Effector memory CD4-positive, alpha-beta T cell (primary cell): ENCODE measurements at places on chromosomes 5 and 9.

GRCh38 chr9:136588663-136589464, 43.0 kb upstream of the NOTCH1 start:
- no peak for DNase-seq

- no peak for DNase-seq
Measured at GRCh38 chr9:20754556-20754955, 70.5 kb downstream of the FOCAD start.

- DNase-seq = no peak
Measured at GRCh38 chr9:125476645-125477044, 215.0 kb downstream of the GAPVD1 start.

GRCh38 chr5:140176031-140176387, 1.0 kb downstream of the CYSTM1 start:
- DNase-seq = no peak

GRCh38 chr5:106401561-106401960, 1269.2 kb downstream of the EFNA5 start:
- no peak for DNase-seq

GRCh38 chr9:98037357-98037756, 19.2 kb upstream of the NANS start:
- DNase-seq = no peak

GRCh38 chr9:89850631-89851325, 246.0 kb downstream of the GADD45G start:
- no peak for DNase-seq

DNA sequence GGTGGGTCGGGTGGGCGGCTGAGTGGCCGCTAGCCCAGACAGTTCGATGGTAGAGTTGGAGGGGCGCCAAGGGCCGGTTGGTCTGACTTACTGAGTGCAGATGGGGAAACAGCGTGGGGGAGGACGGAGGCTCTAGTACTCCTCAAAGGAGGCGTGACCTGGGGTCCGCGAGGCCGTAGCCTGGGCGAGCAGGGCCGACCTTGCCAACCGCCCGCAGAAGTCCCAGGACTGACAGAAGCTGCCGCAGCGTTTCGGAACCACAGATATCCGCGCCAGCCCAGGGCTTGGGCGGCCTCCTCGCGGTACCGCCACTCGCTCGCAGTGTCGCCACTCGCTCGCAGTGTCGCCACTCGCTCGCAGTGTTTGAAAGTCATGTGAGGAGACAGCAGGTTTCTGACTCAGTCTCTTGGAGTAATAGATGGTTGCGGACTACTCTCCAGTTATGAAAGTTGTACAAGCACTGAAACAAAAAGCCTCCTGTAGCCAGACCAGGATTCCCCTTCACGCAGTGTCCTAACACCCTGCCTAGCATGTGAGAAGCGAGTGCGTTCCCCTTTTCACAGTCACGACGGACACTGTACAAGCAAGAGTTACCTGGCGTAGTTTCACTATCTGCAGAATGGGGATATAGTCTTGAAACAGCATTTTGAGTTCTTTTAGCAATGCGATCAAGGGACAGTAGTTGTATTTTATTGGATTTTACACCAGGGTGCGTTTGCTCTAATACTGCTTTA, 674 bp downstream of the TMEM38B start:
- DNase-seq = peak; percentile 23

DNA sequence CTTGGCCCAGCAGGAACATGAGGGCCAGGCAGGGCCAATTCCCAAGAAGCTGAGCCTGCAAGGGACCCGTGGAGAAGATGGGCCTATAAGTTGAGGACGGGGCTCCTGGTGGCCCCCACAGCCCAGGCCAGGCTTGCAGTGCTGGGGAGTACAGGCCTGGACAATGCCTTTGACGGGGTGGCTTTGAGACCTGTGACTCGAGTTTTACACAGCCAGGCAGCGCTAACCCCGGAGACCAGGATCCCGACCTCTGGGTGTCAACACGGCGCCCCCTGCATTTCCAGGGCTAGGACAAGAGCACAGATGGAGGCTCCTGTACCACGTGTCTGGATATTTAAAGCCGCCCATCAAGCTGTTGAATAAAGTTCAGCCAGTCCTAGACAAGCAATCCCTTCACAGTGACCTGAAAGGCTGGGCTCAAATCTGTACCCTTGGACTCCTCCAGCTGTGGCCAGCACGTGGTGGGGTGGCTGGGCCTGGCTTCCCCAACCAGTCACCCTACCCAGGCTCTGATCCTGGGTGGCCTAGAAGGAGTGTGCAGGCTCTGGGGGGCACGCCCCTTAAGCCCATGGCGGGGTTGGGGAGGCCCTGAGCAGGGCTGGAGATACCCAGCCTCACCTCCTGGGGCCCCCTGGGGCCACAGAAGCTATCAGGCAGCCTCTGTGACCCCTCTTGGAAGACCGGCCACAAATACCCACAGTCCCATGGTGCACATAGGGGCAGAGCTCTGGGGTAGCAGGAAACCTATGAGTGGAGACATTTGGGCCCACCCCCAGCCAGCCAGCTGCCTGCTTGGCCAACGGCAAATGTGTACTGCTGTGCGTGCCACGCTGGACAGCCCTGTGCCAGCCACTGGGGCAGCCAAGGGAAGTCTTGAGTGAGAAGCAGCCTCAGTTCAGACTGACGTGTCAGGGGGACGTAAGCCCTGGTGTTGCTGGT, 88.7 kb downstream of the NTNG2 start:
- no peak for DNase-seq

DNA sequence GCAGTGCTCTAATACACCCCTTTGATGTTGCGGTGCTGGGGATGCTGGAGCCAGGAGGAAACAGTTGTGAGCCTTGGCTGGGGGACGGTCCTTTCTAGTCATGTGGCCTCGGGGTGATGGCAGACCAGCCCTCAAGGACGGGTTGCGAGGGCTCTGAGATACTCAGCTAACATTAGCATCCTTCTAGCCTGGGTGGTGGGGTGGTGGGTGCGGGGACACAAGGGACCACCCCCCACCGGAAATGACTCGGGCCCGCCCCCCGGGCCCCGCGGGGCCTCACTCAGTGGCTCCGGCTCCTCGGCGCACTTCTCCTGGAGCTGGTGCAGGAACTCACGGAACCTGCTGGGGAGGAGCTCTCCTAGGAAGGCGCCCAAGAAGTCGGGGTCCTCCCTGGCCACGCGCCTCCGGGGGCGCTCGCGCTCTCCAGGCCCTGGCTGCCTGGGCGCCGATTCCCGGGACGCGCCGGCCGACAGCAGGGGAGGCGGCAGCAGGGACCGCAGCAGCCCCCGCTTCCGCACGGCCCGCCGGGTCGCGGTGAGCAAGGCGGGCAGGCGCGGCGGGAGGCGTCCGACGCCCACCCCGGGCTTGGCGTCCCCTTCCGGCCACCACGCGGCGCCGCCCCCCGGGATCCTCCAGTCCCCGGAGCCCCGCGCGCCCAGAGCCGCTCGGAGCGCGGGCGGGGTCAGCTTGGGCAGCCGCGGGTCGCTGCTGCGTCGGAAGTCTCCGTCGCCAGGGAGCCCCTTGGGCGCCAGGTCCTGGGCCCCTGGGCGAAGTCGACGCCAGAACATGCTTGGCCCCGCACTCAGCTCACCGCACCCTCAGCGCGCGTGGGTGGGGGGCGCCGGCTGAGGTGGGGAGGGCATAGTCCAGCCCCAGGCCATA, 873 bp downstream of the C9orf50 start:
- no peak for DNase-seq

GRCh38 chr5:64654561-64654938, 35.8 kb upstream of the SHISAL2B start:
- DNase-seq = no peak

- DNase-seq = no peak
Measured at GRCh38 chr9:12718482-12719026, 25.4 kb downstream of the TYRP1 start.

DNA sequence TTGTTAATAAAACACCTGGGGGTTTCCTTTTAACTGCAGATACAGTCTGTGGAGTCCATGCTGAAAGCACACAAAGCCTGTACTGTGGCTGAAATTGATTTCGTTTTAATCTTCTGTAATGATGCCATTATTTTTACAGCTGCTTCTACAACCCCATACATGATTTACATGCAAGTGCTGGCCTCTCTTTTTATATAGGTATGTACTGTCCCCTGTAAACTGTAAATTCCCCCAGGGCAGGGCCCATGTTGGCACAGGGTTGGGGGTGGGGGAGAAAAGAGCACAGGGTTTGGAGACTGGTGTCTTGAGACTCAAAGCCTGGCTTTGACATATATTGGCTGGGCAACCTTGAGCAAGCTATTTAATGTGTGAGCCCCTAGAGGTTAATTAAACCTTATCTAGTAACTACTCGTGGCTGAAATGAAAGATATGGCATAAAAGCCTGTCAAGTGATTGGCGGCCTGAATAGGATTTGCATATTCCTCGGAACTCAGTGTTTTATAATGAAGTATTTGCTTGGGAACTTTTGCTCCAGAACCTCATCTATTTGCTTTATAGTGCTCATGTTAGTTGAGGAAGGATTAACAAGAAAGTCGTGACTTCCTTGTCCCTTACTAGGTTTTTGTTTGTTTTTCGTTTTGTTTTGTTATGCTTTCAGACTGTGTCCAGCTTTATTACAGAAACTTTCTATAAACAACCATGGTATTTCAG, 34.0 kb downstream of the KLF4 start:
- DNase-seq = no peak

DNA sequence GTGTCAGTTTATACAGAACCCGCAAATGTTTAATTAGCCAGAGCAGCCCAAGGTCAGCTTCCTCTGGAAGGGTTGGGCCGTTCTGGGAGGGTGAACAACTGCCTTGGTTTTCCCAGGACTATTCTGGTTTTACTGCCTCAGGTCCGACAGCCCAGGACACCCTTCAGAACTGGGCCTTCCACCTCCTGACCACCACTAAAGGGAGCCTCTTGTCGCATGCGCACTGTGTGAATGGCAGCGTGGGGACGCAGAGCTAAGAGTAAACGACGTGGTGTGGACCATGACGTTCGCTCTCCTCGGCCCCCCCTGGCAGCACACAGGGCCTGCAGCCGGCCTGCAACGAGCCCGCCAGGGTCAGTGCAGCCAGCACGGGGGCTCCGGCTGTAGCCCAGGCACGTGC, 214.9 kb downstream of the FANCC start:
- DNase-seq = no peak

- no peak for DNase-seq
Measured at GRCh38 chr9:93574091-93574899, 2.1 kb upstream of the PHF2 start.

DNA sequence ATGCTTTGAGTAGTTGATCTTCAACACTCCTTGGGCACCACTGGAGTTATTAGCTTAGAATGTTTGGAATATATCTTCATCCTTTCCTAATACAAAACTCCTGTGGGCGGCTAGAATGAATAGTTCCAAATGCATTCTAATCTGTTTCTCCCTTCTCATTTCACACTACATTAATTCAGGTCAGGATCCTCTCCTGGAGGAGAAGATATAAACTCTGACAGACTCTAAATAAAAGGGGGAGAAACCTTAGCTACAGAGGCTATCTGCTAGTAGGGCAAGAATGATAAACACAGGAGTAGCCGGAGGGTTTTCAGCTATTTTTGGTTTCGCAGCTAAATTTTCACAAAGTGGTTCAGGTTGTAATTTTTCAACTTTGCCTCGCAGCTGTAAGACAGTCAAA, 45.2 kb upstream of the FAM240B start:
- no peak for DNase-seq

- no peak for DNase-seq
Measured at GRCh38 chr9:124843456-124844034, 9.7 kb upstream of the WDR38 start.

DNA sequence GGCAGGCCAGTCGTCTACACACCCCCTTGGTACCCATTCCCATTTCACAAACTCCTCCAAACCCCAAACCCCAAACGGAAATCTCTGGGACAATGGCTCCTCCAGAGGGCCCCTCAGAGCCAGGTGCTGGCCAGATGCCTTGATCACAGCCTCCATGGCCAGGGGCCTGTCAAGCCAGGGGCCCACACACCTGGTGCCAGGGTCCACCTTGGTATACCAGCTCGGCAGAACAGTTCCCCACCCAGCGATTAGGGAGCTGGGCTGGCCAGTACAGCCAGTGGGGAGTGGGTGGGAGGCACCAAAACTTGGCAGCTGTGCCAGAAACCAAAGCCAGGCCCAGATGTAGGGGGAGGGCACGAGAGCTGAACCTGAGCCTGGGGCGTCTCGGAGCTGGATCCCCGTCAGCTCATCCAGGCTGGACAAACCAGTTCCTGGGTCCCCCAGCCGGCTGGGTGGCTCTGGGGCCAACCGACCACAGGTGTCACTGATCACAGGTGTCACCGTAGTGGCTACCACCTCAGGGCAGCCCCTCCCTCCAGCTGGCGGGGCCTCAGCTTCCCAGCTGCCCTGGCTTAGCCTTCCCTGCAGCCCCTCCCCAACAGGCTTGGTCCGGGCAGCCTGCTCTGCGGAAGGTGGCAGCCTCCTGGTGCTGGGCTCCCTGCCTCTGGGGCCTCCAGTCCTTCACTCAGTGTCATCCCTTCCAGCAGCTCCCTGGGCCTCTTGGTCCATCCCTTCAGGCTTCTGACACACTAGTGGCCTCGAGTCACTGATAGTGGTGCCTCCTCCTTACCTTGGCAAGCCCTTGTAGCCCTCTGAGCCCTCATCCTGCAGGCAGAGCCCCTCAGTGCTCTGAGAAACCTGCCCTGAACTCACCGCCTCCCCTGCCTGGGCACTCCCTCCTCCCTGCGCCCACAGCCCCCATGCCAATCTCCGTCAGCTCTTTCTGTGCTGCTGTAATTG, 6.6 kb upstream of the RMND5B start:
- DNase-seq = no peak

- no peak for DNase-seq
Measured at GRCh38 chr5:118439831-118440230, 548.5 kb downstream of the DTWD2 start.

DNA sequence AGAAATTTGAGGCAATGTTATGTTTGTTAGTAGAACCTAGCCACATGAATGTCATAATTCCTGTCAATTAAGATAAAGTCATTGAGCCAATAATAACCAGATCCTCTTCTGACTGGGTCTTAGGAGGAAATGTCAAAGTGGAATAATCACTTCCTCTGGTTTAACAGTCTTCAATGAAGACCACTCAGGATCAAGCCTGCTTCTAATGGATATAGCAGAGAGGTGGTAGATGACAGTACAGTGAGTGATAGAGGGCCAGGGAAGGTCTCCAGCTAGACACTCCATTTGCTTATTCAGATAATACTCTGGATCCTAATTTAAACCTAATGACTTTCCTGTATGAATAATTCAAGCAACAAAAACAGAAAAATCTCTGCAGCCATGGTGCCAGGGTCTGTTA, 474.2 kb downstream of the DNAH5 start:
- no peak for DNase-seq

GRCh38 chr5:87770601-87771121, 357.9 kb upstream of the CCNH start:
- DNase-seq = no peak

- DNase-seq = no peak
Measured at GRCh38 chr5:93062548-93062947, 518.5 kb downstream of the NR2F1-AS1 start.

GRCh38 chr9:84677080-84677479, 7.6 kb downstream of the NTRK2 start:
- DNase-seq = no peak

DNA sequence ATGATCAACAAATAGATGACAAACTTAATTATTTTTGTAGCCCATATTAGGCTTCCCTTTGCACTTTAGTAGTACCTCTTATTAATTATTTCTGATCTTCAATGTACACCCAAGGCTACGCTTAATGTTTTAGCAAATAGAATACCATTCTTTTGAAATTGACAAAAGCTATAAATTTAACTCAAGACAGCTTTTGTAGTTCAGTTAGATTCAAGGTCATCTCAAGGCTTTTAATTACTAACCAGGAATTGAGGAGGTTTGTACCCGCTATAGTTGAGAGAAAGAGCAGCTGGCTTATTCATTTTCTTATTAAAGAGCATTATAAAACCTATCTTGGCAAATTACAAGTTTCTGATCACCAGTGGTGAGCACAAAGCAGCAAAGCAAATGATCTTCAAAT, 15.1 kb downstream of the NR6A1 start:
- no peak for DNase-seq
